ENCODE measurements at places on chromosomes 2 and 18.

DNA sequence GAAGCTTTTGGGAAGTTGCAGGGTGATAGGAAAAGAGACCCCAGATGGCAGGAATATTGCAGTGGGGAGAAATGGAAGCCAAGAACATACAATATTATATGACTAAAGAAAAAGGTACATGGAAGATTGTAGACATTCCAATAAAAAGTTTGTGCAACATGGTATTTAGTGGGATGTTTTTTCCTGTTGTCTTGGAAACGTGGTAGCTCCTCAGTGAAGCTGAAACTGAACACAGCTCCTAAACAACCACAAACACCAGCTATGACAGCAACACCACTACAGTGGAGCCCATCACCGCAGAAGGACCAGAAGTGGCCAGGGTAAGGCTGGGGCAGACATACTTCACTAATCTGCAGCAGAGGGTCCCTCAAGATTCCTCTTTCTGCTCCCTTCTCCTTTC lies 246.8 kb downstream of the CDH20 start:
- DNase-seq, result no peak

GRCh38 chr2:129716781-129717559 lies 262.5 kb upstream of the RAB6C start:
- DNase-seq, result no peak

- DNase-seq, result no peak
Observed at GRCh38 chr18:67496469-67496868, 20.1 kb downstream of the DSEL start.

GRCh38 chr2:12720278-12720620 lies 3.5 kb downstream of the TRIB2 start:
- no peak for DNase-seq

- DNase-seq, result no peak
Observed at GRCh38 chr2:29162204-29162928, 47.2 kb downstream of the CLIP4 start.

All from SW 1271 (cell line).